Stimulated activated naive CD4-positive, alpha-beta T cell (primary cell): ENCODE measurements at places on chromosomes 11 and 22.

DNA sequence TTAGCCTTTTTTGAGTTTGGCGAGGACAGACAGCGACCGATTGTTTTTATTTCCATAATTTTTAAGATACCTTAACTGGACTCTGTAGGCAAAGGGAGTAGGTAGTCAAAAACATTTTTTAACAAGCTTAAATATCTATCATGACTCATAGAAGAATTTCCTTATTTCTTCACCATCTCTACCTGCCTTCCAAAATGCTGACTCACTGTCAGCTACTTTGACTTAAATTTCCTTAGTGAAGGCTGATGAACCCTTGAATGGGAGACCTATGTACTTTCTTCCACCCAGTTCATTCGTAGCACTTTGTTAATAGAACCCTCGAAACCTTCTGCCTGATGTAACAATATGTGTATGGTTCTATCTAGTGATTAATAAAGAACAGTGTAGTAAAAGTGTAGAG is 1.1 kb upstream of the MTMR2 start:
- DNase-seq, result no peak

- no peak for DNase-seq
These were observed 4.5 kb downstream of the GAS2L1 start for GRCh38 chr22:29310863-29311339.

DNA sequence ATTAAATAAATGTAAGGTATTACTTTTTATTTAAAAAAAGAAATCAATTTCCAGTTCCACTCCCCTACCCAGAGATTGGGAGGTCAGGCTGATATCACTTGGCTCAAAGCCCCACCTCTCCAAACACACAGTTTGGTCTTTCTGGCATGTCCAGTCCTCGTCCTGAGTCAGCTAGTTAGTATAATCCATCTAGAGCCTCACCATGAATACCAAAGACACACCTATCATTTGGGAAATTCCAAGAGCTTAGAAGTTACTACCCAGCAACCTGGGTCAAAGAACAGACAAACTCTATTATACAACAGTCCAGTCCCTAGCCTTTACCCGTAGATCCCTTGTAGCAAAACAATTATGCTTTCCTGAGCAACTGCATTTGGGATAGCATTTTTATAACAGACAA is 9.4 kb downstream of the TREH start:
- no peak for DNase-seq

DNA sequence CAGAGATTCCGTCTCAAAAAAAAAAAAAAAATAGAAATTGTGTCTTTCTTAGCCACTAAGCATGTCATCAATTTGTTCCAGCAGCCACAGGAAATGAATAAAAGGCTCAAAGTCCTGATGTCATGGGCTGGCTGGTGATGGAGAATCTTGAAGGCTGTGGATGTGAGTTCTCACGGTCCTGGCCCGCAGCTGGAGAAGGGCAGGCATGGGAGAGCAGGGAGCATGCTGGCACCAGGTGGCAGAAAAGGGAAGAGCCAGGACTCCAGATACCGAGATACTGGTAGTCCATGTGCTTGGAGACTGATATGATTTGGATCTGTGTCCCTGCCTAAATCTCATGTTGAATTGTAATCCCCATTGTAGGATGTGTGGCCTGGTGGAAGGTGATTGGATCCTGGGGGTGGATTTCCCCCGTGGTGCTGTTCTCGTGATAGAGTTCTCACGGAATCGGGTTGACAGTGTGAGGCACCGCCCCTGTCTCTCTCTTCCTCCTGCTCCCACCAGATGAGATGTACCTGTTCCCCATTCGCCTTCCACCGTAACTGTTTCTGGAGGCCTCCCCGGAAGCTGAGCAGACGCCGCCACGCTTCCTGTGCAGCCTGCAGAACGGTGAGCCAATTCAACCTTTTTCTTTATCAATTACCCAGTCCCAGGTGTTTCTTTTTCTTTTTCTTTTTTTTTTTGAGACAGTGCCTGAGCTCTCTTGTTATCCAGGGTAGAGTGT is 18.1 kb downstream of the MRGPRD start:
- DNase-seq, result no peak

DNA sequence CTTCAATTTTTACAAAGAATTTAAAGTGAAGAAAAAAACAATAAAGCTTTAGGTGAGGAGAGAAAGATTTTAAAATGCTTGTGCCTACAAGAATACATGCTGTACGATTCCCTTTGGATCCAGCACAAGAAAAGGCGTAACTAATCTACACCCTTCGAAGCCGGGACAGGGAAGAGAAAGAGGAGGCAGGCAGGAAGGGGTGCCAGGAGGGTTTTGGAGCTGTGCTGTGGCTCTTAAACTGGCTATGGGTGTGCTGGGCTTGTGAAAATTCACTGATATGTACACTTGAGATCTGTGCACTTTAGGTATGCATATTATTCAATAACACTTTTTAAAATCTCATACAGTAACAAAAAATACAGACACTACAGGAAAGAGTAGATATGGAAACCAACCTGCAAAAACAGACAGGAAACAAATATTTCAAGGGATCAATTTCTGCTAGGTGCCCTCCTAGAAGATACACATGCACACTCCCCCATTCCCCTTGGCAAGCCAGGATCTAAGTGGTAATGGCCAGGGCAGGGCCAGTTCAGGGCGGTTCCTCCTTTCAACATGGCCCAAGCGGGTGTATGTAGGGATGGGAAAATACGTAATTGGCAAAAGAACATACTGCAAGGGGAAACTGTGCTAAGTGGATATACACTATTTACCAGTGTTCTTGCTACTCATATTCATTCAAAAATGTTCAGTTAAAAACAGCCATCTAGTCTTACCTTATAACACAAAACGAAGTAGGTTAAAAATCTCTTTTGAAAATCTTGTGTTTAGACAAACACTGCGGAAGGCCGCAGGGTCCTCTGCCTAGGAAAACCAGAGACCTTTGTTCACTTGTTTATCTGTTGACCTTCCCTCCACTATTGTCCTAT is 54.2 kb downstream of the PACSIN2 start:
- no peak for DNase-seq

DNA sequence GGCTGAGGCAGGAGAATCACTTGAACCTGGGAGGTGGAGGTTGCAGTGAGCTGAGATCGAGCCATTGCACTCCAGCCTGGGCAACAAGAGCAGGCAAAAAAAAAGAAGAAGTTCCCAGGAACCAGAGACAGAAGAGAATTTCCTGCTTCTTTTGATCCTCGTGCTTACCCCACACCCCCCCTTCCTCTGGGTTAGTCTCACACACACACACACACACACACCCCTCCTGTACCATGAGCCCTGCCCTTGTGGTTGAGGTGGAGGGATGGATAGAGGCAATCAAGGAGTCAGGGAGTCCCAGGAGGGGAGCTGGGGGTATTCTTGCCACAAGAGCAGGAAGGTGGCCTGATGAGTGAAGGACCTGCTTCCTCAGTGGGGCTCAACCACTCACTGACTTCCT is 4.1 kb upstream of the UBE2L6 start:
- no peak for DNase-seq

GRCh38 chr11:17230867-17231851 is 23.4 kb upstream of the PIK3C2A start:
- DNase-seq, result no peak

DNA sequence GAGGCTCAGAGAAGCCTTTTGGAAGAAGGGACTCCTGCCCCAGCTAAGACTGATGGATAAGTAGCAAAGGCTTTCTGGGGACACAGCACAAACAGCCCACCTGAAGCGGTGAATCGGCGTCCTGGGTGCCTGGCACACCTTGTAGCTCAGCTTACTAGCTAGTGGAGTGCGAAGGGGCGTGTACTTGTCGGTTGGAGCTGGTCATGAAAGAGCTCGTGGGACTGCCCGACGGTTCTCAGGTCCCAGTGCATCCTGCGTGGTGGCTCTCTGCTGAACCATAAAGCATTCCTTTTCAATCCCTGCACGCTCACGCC is 690 bp upstream of the UVRAG start:
- DNase-seq, result no peak

GRCh38 chr22:17266251-17266971 is 47.2 kb upstream of the ADA2 start:
- DNase-seq, result peak; percentile 49

DNA sequence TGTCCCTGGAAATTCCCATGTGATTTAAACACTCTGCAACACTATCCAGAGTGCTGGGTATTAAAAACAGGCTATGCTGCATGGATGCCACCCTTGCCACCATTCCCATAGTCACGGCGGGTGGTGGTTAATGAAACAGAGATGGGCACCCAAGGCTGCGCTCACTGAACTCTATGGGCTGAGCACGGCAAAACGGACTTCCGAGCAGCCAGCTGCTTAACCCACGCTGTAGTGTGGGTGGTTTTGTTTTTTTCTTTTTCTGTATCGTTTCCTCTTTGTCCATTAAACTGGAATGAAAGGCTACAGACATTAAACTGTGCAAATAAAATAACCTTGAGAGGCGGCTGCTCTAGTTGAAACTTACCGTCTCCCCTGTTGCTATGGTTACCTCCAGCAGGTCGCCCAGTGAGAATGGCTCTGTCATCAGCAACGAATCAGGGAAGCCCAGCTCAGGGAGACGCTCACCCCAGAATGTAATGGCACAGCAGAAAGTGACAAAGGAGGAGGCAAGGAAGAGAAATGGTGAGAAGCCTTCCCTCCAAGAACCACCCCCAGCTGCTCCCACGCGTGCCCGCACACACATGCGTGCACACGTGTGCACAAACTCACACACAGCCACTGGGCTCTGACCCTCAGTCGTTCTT is 102.1 kb downstream of the C11orf91 start:
- DNase-seq, result no peak

- no peak for DNase-seq
These were observed 62.7 kb upstream of the HORMAD2 start for GRCh38 chr22:30017375-30018223.

- no peak for DNase-seq
These were observed 27.3 kb upstream of the WNT7B start for GRCh38 chr22:46004105-46004866.

DNA sequence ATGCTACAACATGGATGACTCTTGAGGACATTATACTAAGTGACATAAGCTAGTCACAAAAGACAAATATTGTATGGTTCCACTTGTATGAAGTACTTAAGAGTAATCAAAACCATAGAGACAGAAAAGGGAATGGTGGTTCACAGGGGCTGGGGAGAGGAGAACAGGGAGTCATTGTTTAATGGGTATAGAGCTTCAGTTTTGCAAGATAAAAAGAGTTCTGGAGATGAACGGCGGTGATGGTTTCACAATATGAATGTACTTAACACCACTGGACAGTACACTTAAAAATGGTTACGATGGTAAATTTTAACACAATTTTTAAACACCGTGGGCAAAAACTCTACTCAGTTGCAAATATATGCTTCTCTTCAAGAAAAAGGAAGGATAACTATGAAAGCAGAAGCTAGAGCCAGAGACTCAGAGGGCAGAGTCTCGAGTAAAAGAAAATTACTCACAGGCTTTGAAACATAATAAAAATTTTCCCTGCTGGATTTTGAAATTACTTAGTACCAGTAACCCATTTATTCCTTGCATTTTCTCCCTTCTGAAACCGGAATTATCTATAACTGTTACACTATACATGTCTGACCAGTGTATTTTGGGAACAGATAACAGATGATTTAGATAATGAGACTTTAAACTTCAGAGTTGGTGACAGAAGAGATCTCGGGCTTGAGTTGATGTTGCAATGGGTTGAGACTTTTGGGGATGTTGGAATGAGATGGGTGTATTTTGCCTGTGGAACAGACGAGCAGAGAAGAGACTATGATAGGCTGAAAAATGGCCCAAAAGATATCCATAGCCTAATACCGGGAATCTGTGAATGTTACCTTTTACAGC is 15.0 kb downstream of the MRTFA start:
- DNase-seq, result no peak

GRCh38 chr11:5514841-5515240 is 1.7 kb downstream of the UBQLNL start:
- no peak for DNase-seq

DNA sequence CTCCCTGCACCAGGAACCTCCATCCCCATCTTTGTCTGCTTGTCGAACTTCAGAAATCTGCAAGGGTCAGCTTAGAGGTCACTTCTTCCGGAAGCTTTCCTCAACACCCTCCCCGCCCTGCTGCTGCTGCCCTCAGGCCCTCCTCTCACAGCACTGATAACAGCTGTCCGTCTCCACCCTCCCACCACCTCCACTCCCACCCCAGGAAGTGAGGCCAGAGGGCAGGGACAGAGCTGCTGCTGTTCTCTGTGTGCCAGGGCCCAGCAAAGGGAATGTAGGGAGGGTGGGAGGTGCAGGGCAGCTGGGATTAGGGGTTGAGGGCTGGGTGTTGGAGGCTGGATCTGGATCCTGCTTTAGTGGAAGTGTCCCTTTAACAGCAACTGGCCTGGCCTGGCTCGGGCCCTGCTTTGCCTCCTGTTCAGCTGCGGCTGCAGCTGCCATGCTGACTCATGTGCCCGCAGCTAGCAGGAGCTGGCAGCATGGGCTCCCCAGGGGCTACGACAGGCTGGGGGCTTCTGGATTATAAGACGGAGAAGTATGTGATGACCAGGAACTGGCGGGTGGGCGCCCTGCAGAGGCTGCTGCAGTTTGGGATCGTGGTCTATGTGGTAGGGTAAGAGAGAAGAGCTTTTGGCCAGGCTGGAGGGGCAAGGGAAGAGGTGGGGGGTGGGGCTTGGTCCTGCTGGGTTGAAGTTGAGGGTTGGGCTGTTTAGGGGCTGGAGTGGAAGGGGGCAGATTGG is at the start of gene P2RX6:
Gene P2RX6, plus strand, starts transcription at position 440 of the 740 bp plus-strand sequence. Its CDS starts 10 bp downstream, at position 450.
- DNase-seq, result no peak

DNA sequence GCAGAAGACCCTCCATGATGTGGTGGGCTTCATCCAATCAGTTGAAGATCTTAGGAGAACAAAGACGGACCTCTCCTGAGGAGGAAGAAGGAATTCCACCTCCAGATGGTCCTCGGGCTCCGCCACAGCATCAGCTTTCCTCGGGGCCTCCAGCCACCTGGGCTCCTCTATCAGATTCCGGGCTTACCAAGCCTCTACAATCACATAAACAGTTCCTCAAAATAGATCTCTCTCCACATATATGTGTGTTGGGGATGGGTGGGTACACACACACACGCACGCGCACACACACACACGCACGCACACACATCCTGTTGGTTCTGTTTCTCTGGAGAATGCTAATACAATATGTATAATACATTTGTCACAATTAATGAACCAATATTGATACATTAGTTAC is 18.8 kb upstream of the NLRP6 start:
- no peak for DNase-seq

DNA sequence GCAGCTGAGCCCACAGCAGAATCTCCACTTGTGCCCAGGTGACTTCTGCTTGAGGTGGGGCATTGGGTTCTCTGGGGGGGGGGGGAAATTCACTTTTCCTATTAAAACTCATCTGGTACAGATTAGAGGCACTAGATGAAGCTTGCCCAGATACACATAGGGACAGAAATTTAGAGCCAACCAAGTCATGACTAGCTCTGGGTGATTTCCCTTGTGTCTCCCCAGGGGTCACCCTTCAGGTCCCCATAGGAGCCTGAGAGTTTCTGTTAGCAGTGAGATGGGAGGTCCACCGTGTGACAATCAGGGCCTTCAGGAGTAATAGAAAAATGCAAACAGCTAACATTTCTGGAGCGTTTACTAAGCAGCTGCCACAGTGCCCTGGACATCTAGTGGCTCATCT is 77.0 kb downstream of the NAT10 start:
- no peak for DNase-seq

- DNase-seq, result no peak
These were observed 649 bp downstream of the MS4A15 start for GRCh38 chr11:60757231-60757800.

- no peak for DNase-seq
These were observed 293.3 kb upstream of the MPPED2 start for GRCh38 chr11:30879322-30880005.

GRCh38 chr11:130652671-130653335 is 204.4 kb downstream of the ADAMTS15 start:
- no peak for DNase-seq
